Activated T-cell treated with anti-CD3 and anti-CD28 coated beads, Interleukin-2, amount 50 U/mL, for 1 hour (primary cell): ENCODE measurements at places on chromosomes 11 and 22.

- DNase-seq: no peak
Observed at GRCh38 chr11:66414120-66414934, 6.5 kb upstream of the NPAS4 start.

DNA sequence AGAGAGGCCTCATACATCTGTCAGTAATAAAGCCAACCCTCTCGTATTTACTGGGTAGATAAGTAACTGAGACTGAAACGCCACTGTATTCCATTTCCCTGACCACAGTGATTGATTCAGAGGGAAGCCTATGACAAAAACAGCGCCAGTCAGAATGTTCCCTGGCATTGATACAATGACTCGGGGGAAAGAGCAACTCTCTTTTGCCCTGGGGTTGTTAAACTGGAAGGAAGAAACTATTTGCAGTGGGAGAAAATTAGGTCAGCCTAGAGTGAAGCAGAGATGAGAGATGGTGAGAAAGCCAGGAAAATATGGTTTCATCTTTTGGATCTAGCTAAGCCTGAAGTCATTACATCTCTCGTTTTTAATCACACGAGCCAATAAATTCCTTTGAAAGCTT, 48.6 kb upstream of the RBFOX2 start:
- DNase-seq: no peak

DNA sequence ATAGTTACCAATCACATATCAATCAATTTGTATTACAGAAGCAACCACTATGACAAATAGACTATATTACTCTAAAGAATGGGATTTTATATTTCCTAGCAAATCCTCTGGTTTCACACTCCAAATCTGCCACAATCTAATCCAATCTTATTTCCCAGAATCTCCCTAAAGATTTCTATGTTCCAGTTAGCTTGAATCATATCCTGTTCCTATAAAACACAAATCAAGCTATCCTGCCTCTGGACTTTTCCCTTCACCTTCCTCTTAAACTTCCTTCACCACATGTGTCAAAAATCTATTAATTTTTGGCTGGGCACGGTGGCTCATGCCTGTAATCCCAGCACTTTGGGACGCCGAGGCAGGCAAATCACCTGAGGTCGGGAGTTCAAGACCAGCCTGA, 50.0 kb downstream of the PIK3C2A start:
- DNase-seq: no peak

DNA sequence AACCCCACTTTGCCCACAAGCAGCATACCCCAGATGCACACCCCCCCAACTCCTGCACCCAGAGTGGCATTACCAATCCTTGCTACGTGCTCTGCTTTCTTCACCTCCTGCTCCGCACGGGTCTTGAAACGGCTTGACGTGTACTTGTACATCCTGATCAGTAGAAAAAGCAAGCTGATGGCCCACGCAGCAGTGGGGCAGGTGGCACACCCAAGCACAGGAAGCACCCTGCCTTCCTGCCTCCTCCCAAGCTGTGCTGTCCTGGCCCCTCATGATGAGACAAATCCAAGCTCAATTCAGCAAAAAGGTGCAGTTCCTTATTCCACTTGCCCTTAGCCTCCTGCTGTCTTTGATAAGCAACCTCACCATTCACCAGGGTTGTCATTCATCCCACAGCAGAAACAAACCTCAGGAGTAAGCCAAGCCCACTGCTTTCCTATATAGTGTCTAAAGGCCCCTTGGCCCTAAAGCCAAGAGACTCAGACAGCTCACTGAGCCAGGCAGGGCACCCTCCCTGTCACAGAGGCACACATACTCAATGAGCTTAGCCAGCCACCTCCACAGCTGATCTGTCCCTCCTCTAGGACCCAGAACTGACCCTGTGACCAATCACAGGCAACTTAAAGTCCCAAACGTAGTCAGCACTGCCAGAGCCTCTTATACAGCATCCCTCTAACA, 27.8 kb downstream of the MORC2 start:
- peak; percentile 44 for DNase-seq

DNA sequence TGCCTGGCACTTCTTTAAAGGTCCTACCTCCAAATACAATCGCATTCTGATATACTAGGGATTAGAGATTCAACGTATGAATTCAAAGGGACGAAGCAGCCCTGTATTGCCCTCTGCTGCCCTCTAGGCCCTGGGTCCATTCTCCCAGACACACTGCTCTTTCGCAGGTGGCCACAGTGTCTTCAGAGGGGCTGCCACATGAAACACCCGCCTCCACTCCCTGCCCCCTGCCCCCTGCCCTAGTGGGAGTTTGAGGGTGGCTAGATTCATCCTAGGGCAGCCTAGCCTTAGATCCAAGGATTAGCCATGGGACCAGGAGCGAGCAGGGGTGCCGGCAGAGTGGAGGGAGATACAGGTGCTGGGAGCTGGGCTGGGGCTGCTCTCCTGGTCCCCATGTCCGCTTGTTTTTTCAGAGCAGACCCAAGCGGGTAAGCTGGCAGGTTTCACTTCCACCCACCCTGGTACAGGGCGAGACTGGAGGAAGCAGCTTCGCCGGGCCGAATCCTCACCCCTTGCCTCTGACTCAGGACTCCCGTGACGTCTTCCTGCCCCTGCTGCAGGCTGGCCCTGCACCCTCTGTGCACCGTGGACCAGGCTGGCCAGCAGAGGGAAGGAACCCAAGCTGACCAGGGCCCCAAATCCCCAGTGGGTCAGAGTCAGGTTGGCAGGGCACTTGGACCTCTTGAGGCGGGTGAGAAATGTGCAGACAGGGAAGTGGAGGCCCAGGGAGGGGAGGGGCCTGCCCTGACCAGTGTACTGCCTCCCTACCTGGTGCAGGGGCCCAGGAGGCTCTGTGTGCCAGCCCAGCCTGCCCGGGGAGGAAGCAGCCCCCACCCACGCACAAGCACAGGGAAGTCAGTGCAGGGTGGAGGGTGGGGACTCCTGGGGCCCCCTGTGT, 28.4 kb upstream of the HMOX1 start:
- peak; percentile 34 for DNase-seq

DNA sequence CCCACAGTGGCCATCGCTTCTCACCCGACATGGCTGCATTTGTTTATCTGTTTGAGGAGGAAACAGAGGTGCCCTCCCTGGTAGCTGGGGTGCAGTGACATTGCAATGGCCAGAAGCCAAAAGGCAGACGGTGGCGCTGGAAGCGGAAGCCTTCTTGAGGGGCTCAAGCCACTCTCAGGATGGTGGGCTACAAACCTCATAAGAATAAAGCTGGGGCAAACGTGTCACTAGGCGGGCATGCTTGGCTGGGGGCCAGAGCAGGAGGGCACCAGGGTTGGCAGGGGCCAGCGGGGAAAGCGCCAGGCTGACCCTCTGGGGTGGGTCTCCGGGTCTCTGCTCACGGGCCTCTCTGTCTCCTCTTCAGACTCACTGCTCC, 12.6 kb downstream of the TNNT3 start:
- DNase-seq: no peak

- no peak for DNase-seq
Observed at GRCh38 chr22:50058906-50059880, 1.1 kb upstream of the TTLL8 start.

GRCh38 chr22:22547692-22548300, 11.3 kb downstream of the PRAME start:
- DNase-seq: no peak

- no peak for DNase-seq
Observed at GRCh38 chr22:35884529-35884928, 144.1 kb downstream of the RBFOX2 start.

DNA sequence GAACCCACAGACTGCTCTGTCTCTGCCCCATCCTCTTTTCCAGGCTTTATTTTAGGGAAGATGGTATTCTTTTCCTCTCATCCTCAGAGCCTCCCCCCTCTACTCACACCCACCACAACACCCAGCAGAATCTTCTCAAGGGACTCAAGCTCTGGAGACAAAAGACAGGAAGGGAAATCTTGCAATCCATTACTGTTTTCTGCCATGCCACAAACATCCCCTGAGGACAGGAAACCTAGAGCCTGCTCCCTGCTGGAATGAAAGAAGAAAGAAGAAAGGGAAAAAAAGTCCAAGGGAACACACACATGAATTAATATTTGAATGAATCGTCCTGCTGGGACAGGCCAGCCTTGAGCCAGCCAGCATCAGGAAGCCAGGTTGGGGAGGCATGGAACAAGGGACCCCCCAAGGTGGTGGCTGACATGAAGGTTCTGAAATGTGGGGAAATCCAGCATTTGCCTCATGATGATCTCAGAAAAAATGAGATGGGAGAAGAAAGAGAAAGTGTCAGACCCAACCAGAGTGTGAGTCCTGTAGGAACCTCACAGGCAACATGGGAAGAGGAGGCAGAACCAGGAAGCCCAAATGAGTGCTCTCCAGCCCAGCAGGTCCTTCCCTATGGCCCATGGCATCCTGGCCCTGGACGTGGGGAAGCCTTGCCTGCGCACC, 34.0 kb downstream of the SLCO2B1 start:
- no peak for DNase-seq

GRCh38 chr22:38141217-38141973, 30.9 kb upstream of the BAIAP2L2 start:
- DNase-seq: no peak

- DNase-seq: no peak
Observed at GRCh38 chr11:122109932-122110331, 6.1 kb downstream of the BLID start.

GRCh38 chr11:1155274-1155693, 2.5 kb upstream of the MUC5AC start:
- DNase-seq: no peak

- DNase-seq: no peak
Observed at GRCh38 chr11:88284336-88285050, 53.0 kb downstream of the CTSC start.

DNA sequence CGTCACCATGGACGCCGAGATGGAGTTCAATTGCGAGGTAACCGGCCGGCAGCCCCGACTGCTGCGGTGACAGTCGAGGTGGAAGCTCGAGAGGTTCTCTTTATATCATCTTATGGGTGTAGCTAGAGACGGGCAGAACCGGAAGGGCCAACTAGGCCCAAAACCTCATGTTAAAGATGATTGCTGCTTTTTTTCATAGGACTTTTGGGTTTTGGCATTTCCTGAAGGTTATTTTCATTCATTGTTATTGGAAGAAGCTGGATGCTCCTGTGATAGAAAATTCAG, 585 bp downstream of the NF2 start:
- no peak for DNase-seq

GRCh38 chr11:99739464-99740089, 718.8 kb downstream of the CNTN5 start:
- DNase-seq: no peak

GRCh38 chr11:116176484-116177005, 596.2 kb downstream of the BUD13 start:
- DNase-seq: no peak

DNA sequence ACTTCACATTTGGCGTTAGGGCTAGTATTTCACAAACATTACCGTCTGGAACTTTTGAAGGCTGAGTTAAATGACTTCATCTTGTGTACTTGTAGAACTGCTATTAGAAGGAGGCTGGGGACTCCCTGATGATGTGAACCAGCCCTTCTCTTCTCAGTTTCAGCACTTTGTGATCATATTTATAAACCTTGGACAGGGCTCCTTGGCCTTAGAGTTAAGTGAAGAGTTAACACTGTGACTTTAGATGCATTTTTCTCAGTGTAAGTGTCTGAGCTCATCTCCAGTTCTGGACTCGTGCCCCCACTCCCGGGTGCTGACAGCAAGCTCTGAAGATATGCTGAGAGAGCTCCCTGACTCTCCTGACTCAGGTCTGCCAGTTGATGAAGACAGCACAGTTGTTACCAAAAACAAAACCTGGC, 8.4 kb downstream of the MIAT start:
- no peak for DNase-seq

DNA sequence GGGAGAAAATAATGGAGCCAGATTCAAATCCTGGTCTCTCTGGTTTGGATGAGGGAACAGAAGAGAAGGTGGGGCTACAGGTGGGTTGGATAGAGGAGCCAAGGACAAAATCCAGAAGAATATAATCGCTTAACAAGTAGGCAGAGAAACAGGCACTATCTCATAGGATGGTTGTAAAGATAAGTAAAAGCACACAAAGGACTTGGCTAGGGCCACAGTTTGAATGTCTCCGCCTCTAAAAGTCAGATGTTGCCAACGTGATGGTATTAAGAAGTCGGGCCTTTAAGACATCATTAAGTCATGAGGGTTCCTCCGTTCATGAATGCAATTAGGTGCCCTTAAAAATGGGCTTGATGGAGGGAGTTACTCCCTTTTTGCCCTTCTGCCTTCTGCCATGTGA, 42.8 kb downstream of the SIK3 start:
- DNase-seq: no peak

DNA sequence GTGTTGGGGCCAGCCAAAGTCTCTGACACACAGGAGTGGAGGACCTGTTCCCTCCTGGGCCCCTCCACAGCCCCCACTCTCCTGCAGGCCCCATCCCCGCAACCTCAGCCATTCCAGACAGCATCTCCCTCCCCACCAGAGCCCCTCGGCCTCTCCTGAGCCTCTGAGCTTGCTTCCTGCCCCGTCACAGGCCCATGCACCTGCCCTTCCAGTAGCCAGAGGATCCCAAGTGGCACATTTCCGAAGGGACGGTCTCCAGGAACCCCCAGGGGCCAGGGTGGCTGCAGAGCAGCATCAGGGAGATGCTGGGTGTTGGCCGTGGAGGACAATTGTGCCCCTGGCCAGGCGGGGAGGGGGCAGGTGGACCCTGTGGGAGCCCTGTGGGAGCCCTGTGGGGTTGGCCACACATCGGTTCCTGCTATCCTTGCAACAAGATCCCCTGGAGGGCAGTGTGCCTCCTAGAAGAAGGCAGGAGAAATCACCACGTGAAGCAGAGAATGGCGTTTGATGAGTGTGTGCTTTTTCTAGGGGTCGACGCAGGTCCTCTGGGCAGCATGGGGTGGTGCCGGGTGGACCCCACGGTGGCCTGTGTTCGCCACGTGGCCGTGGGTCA, 45.3 kb upstream of the PPARA start:
- DNase-seq: no peak

DNA sequence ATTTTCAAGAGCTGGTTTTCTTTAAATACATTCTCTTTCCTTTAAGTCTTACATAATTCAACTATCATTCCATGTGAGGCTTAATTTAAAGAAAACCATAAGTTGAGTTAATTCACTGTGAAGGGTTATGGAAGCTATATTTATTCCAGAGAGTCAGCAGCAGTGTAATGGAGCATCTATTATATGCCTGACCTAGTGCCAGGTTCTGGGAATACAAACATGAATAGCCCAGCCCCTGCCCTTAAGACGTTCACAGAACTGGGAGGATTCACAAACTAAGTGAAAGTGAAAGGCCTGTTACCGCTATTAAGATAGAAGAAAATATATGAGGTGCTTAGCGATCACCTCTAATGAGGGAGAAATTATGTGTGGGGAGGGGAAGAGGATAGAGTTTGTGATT, 408.9 kb upstream of the CCDC90B start:
- no peak for DNase-seq

DNA sequence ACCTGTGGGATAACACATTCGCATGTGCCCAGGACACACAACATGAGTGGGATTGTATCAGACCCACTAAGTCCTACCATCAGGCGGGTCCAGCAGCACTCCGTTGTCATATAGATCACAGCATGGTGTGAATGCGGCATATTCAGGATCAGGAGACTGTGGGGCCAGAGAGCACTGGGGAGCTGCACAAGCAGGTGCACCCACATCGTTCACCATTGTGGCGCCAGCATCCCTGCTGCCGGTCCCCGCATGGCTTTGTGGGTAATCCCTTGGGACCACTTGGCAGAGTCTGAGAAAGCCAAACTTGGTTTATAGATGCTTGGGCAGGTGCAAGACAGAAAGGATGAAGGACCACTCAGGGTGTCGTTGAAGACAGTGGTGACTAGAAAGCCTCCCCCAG, 201.6 kb upstream of the B3GAT1 start:
- no peak for DNase-seq

- no peak for DNase-seq
Observed at GRCh38 chr22:45239681-45240051, 1.0 kb downstream of the KIAA0930 start.
